Right kidney (tissue), 9 donors: ENCODE measurements at places on chromosomes 3 and 15.

DNA sequence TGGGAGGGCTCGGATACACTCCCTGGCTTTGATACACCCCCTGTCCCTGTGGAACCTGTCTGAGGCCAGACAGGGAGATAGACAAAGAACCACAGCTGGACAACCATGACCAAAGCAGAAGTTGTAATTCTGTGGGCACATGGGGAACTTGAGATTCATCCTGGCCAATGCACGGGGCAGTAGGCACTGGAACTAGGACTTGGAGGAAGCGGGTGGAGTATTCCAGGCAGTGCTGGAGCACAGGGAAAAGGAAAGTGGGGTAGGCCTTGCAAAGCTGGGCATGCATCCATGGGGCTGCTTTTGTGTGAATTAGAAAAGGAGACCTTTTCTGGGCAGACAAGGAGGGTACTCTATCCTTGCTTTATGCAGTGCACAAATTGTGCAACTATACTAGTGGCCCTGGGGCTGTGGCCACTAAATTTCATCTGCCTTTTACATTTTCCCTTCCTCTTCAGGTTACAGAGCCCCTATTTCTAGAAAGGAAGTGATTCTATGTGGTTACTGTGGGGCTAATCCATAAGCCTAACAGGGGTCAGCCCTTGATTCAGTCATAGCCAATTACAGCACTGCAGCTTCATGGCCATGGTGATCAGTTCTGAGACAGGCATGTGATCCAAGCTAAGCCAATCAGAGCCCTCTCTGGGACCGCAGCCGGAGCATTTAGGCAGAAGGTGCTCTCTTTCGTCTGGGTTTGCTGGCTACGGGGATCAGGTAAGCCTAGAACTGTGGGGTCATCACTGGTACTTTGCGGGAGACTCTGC lies 21.0 kb downstream of the CRABP1 start:
- DNase-seq, result no peak

GRCh38 chr3:134334901-134335280 lies 39.4 kb downstream of the AMOTL2 start:
- DNase-seq, result no peak

GRCh38 chr3:141681390-141681780 lies 56.7 kb upstream of the RNF7 start:
- no peak for DNase-seq

- DNase-seq, result no peak
Measured at GRCh38 chr3:51522273-51522962, 16.1 kb upstream of the RAD54L2 start.

- DNase-seq, result no peak
Measured at GRCh38 chr3:174700736-174701135, 158.4 kb upstream of the NAALADL2 start.

- DNase-seq, result no peak
Measured at GRCh38 chr15:100049483-100049882, 292.3 kb downstream of the ADAMTS17 start.

GRCh38 chr3:15342246-15342645 lies 9.9 kb upstream of the SH3BP5 start:
- no peak for DNase-seq

DNA sequence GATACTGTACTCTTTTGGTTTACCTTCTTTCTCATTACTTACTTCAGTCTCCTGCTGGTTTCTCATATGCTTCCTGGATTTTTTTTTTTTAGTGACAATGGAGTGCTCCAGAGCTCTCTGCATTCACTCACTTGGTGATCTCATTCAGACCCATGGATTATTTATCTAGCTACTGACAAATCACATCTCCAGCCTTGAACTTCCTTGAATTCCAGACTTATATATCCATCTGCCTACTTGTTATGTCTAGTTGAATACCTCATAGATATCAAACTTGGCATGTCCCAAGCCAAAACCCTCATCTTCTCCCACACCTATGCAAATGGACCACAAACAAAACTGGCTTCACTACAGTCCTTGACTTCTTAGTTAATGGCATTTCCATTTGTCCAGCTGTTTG lies 234.7 kb upstream of the ZPLD1 start:
- no peak for DNase-seq

DNA sequence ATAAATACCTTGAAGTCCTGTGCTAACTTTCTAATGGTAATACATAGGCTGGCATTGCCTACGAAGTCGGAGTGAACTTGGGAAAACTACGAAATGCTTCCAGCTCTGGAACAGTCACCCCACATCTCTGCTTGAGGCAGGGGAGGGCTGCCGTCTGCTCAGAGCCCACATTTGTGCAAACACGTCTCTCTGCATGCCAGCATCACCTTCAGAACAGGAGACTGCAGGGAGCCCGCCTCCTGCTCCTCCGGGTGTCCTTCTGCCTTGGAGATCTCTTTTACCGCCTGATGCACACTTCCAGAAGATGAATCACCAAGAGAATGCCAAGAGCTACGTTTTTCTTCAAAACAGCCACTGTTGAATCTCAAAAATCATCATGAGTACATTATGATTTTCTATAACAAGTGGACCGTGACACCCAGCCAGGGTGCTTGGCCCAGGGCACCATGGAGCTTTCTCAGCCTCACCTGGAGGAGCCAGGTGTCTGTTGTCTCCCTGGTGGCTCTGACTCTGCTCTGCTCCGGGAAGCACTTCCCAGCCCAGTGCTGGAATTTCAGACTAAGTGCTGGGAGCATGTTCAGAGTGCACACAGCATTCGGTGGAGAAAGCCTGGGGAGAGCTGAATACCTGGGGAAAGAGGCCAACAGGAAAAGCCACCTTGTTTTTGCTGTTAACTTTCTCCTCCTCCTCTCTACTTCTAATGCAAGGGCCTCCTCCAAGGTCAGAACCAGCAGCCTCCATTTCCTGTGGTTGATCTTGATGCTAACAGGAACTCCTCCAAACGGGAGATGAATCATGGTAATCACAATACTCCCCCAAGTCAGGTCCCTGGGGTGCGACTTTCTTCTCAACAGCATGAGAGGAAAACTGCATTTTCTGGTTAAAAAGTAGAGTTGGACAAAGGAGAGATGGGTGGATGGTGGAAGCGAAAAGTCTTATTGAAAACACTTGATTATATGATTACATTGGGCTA lies 467.7 kb downstream of the GABRG3 start:
- no peak for DNase-seq

GRCh38 chr3:83523470-83524073 lies 1435.2 kb upstream of the CADM2 start:
- peak; percentile 21 for DNase-seq

DNA sequence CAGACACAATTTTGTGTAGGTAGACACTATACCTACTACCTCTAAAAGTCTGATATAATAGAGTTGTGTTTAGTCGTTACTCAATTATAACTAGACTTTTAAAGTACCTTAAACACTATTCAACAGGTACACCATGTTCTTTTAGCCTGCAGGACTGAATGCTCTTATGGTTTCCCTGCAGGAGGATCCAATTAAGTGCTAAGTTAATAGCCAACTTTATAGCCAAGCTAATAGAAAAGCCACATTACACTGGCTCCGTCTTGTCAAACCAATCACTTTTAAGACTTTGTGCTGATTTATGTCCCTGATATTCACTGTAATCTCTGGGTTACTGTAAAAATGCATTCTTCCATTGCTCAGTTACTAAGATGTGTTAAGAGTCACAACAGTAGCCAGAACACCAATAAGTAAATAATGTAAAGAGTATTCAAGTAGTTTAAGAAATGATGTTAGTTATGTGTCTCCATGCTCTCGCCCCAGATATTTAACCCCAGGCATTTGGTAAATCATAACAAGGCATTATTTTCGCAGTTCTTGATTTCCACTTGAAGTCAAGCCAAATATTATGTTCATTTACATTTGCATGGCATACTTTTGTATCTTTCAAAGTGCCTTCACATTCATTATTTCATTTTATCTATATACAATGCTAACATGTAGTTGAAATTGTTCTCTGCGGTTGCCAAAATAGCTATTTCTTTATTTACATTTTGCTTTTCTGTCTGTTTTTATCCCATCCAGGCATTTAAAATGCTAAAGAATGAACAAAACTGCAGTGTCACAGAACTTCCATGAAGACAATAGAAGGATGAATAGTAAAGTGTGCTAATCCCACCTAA lies 42.7 kb upstream of the AP4E1 start:
- DNase-seq, result no peak

DNA sequence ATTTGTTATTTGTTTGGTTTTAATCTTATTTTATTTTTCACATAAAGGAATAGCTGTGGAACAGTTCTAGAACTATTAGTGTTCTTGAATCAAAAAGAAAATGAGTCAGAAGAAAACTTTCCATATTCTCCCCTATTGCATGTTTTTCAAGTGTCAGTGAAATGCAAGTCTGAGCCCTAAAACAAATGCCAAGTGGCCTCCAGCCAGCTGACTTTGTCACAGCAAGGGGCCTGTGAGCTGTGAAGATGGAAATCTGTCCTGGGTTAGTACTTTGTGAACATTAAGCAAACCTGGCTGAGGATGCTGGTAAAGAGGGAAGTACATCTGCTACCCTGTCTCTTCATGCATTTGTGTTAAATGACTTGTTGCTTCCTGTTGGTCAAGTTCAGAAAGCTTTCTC lies 14.2 kb downstream of the LRRC49 start:
- no peak for DNase-seq
